ENCODE measurements at places on chromosomes 12 and 14.

DNA sequence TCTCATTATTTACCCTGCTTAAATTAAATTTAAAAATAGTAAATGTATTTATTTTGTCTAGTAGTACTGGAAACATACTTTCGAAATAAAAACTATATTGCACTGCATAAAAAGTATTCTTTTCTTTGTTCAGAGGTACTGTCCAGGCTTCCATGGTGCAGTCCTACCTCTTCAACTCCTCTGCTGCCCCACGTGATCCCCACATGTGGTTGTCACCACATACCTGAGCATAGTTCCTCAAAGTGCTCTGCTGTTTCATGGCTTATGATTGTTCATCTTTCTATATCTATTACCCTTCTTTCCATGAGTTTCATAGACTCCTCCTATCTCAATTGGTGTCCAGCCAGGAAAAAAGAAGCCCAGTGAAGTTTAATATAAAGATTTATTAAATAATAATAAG is 317.5 kb upstream of the OR4E1 start:
- no peak for DNase-seq

- no peak for DNase-seq
Observed at GRCh38 chr12:105554223-105554678, 223.8 kb downstream of the C12orf75 start.

- no peak for DNase-seq
Observed at GRCh38 chr14:87955501-87955900, 37.5 kb downstream of the GALC start.

DNA sequence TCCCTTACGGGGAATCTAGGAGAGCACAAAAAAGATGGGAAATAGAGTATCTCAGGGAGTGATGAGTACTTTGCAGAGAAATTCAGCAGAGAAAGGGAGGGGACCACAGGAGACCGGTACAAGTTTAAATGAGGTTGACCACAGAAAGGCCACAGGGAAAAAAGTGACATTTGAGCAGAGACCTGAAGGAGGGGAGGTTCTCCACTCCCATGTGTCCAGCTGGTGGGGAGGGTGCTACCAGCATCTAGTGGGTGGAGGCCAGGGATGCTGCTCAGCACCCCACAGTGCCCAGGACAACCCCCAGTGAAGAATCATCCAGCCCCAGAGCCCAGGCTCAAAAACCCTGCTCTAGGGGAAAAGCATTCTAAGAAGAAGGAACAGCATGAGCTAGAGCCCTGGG is 34.6 kb downstream of the TESC start:
- no peak for DNase-seq

DNA sequence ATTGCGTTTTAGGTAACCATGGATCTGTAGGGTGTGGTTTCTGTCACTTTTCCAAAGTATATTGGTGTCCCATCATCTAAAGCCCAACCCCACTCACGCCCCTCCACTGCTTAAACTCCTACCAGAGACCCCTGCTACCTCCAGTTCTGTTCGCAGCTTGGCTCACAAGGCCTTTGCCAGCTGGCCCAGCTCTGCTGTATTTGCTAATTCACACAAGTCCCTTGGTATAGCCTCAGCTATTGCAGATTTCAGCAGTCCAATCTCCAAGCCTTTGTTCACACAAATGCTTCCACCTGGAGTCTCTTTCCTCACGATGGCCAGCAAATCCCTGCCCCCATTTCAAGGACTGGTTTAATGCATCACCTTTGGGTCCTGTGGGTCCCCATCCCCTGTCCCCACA is 24.2 kb downstream of the ISCA2 start:
- no peak for DNase-seq

DNA sequence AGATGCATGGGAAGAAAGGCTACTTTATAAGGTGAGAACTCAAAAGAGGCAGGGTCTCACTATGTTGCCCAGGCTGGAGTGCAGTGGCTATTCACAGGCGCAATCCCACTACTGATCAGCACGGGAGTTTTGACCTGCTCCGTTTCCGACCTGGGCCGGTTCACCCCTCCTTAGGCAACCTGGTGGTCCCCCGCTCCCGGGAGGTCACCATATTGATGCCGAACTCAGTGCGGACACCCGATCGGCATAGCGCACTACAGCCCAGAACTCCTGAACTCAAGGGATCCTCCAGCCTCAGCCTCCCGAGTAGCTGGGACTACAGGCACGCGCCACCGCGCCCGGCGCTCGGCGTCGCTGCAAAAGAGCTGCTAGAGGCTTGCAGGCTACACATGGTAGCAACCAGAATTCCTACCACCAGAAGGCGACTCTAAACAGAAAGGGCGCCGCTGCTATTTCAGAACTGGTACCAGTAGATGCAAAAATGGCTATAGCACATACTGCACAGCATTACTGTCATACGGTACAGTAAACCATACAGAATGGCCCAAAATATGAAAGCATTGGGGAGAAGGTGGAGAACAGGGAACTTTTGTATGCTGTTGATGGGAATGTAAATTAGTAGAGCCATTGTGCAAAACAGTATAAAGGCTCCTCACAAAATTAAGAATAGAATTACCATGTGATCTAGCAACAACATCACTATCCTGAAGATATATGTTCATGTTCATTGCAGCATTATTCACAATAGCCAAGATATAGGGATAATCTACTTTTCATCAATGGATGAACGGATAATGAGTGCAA is 1.2 kb upstream of the NEMF start:
- peak; percentile 51 for DNase-seq

GRCh38 chr14:34554540-34555250 is 15.2 kb upstream of the EAPP start:
- DNase-seq: no peak

GRCh38 chr12:120103044-120103338 is 13.6 kb downstream of the RAB35 start:
- DNase-seq: no peak

GRCh38 chr12:108333898-108334699 is 5.0 kb downstream of the CMKLR1 start:
- DNase-seq: no peak

DNA sequence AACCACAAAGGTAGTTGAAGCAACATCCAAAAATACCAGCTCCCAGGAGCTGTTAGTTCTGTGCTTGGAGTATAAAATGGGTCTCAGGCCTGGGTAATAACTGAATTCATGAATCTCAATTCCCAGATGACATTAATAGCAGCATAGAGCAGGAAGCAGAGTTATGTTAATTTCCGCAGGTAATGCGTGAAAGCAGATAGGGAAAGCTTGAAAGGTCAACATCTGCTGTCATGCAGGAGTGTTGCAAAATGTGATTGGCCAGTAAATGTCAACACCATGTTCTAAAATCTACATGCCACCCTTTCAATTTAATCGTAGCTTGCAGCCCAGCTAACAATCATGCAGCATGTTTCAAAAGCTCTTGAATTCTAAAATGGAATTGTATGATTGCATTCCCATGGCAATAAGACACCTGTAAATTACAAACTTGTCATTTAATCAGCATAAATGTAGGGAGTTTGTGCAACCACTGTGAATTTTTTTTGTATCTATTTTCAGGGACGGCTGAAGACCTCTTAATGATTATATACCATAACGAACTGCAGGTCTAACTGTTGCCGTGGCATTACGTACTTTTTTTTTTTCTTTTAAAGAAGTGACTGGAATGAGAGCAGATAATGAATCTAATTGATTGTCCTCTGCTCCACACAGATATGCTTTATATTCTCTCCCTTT is 635.8 kb upstream of the FOXG1 start:
- DNase-seq: no peak

DNA sequence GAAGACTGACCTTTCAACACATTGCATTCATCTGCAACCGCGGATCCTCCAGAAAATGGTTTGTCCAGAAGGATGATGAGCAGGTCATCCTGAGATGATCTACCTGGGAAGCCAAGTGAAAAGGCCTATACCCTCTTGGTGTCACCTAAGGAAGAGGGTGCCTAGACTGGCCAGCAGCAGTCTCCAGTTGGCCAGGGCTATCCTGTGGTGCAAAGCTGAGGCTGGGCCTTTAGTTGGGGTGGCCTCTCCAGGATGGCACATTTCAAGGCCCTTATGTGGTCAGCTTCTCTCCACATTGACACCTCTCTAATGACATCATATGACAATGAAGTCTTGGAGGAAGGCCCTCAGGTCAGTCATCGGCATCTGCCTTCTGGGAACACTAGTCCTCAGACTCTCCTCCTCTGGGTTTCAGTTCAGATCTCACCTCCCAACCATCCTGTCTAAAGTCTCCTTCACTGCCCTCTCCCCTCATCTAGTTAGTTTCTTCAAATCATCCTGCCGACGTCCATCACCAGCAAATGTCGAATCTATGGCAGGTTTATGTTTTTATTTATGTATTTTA is 3.3 kb upstream of the SLC22A17 start:
- DNase-seq: no peak

DNA sequence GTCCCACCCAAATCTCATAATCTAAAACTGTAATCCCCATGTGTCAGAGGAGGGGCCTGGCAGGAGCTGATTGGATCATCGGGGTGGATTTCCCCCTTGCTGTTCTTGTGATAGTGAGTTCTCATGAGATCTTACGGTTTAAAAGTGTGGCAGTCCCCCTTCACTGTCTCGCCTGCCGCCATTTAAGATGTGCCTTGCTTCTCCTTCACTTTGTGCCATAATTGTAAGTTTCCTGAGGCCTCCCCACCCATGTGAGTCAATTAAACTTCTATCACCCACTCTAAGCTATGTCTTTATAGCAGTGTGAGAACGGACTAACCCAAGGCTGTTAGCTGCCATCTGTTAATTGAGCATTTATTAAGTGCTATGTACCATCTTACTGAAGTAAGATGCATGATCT is 105.1 kb downstream of the PTPN11 start:
- no peak for DNase-seq

DNA sequence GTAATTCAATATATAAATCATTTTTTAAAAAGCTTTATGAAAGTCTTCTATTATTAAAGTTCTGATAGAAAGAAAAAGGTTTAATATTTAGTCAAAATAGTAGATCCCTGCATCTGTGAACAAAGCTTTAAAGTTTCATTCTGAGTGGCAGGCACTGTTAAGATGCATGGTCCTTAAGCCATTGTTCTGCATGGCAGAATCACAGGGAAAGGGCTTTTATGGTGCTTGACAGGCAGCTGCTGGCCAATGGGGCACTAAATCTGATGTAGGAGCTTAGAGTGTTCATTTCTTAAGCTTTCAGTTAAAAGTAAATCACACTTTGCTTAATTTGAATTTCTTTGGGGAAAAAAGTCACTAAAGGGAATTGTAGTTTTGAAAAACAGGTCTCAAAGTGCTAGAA is 148.2 kb downstream of the PLEKHA5 start:
- no peak for DNase-seq

- no peak for DNase-seq
Observed at GRCh38 chr12:110029290-110029815, 19.0 kb downstream of the C12orf76 start.

DNA sequence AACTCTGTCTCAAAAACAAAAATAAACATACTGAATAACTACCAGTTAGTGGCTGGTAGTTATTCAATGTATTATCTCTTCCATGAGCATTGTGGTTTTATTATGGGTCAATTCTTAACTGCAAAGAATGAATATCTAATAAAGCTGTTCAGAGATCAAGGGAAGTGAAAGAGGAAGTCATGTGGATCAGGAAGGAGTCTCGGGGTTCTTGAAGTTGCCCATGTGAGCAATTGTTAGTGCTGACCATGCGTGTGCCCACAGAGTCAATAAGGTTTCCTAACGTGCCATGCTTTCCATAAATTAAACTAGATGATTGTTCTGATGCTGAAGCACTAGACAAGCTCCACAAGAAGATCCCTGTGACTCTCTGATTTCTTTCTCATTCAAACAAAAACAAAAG is 136.5 kb upstream of the CPSF6 start:
- no peak for DNase-seq

DNA sequence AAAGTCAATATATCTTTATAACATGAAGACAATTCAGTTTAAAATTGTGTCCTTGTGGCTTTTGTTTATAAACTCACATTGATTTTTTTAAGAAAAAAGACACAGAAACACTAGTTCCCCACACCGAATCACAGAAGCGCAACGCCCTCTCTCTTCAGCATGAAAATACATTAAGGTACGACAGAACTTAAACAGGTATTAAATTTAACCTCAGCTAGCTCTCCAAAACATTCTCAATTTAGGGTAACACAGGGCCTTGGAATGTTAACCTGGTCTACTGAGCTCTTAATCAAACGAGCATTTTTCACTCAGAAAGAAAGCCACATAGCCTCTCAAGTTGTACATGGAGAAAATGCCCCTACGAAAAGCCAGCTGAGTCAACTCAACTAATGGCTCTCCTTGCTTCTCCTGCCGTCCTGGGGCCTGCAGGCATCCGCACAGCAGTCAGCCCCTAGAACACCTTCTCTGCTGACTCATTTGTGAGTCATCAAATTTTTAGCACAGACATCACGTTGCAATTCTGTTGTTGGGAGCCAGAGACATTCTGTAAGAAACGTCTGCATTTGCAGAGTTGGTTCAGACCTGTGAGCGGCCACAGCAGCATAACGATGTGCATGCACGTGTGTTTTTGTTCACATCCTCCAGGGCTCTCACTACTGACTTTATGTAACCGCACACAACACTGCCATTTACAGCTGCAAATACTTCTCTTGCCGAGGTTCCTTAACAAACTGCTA is 141.6 kb downstream of the ITPR2 start:
- no peak for DNase-seq

GRCh38 chr12:93279565-93280412 is 97.9 kb upstream of the NUDT4 start:
- no peak for DNase-seq

DNA sequence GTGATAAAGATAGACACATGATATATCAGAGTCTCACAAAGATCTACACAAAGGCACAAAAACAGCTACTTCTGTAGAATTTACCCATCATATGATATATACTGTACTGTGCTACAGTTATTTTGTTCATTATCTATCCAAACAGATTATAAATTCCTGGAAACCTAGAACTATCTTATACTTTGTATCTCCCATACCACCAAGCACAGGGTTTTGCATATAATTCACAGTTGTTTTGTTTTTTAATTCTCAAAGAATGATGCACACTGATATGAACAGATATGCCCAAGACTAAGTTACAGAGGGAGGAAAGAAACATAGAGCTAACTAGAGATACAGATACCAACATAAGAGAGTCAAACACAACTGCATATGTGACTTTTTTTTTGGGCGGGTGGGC is 3.4 kb downstream of the PRKAG1 start:
- DNase-seq: no peak

- no peak for DNase-seq
Observed at GRCh38 chr14:32329690-32330285, 690 bp downstream of the AKAP6 start.

GRCh38 chr14:101442451-101442850 is 118.8 kb upstream of the DIO3 start:
- DNase-seq: peak; percentile 68

GRCh38 chr12:104567832-104568486 is 111.2 kb downstream of the CHST11 start:
- DNase-seq: no peak

All from stimulated activated CD4-positive, alpha-beta T cell treated with anti-CD3 and anti-CD28 coated beads, TNF-alpha, amount 100 ng/mL, for 24 hours (primary cell).